Stimulated activated CD4-positive, alpha-beta T cell treated with anti-CD3 and anti-CD28 coated beads, Interleukin-2, amount 100 ng/mL, for 24 hours (primary cell): ENCODE measurements at places on chromosomes 3 and 15.

DNA sequence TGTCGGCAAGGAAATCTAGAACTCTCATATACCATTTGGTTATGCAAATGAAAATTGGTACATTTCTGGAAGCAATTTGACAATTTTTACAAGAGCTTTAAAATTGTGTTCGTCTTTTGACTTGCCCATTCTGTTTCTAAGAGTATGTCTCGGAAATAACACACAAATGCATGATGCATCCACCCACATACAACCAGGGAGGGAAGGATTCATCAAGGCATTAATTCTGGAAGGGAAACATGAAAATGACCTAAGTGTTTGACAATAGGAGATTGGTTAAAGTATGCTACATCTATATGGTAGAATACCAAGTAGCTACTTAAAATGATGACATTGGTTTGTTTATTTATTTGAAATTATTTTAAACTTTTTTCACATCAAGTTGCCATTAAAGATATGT is 58.6 kb downstream of the PIAS1 start:
- no peak for DNase-seq

GRCh38 chr3:75180235-75180944 is 483.7 kb upstream of the FRG2C start:
- no peak for DNase-seq

DNA sequence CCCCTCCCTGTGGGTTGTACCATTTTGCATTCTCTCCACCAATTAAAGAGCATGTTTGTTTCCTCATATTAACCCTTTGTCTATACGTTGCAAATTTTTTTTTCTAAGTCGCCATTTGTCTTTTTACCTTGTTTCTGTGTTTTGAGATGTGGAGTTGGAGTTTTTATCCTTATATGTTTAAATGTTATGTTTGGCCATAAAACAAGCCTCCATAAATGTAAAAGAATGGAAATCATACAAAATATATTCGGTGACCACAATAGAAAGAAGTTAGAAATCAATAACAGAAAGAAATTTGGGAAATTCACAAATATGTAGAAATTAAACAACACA is 29.2 kb downstream of the LRRK1 start:
- no peak for DNase-seq

DNA sequence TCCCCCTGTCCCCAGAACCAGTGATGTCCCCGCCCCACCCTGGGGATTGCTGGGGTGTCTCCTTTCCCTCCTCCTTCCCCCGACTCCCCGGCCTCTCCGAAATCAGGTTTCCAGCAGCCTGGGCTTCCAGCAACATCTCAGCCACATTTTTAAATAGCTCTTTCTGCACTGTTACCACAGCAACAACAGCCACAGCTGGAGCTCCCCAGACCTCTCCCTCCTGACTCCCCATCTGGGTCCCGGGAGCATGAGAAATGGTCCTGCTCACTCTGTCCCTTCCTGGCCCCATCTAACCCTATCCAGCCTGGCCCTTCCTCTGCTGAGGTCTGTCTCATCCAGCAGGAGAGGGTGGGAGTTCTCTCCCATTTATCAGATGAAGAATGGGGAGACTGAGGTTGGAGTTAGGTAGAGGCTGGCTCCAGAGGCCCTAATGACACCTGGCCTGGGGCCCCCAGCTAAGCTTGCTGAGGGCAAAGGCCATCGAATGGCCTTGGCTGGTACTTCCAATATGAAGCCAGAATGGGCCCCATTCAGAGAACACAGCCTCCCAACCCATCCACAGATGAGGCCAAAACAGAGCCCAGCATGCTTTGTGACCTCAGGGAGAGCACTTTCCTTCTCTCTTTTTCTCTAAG is 1.5 kb downstream of the CAMK1 start:
- no peak for DNase-seq

DNA sequence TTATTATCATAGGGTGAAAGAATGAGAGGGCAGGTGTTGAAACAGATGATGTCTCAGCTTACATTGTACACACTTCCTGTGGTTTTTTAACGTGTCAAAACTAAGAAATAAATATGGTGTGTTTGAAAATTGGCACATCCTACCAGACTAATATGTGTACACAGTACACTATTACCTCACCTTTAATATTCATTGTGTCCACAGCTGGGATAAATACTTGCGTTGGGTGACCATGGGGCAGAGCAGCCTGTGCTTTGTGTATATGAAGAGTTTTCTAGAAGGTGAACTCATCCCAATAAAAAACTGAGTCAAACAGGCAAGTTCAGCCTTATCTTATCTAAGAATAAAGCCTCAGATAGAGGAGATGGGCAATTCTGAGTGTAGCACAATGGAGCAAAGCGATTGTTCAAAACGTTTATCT is 17.3 kb downstream of the SUCNR1 start:
- no peak for DNase-seq

GRCh38 chr3:114623420-114624046 is 329.7 kb downstream of the TIGIT start:
- no peak for DNase-seq

- no peak for DNase-seq
These were observed 98.4 kb upstream of the CTDSPL start for GRCh38 chr3:37763309-37763708.

DNA sequence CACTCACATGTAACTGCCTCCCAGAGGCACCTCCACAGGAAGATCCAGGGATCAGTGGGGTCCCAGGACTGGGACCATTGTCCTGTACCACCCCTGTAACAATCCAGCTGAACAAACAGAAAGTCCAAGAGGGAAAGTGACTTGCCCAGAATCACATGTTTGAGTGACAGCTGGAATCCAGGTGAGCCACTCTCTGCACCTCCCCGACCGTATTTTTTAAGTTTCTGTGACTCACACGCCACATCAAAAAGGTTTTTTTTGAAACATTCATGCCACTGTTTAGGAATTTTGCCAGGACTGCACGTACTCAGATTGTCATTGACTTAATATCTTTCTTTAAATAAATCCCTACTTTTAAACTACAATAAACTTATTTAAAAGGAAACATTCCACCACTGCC is 9.8 kb upstream of the SLC6A1 start:
- no peak for DNase-seq

DNA sequence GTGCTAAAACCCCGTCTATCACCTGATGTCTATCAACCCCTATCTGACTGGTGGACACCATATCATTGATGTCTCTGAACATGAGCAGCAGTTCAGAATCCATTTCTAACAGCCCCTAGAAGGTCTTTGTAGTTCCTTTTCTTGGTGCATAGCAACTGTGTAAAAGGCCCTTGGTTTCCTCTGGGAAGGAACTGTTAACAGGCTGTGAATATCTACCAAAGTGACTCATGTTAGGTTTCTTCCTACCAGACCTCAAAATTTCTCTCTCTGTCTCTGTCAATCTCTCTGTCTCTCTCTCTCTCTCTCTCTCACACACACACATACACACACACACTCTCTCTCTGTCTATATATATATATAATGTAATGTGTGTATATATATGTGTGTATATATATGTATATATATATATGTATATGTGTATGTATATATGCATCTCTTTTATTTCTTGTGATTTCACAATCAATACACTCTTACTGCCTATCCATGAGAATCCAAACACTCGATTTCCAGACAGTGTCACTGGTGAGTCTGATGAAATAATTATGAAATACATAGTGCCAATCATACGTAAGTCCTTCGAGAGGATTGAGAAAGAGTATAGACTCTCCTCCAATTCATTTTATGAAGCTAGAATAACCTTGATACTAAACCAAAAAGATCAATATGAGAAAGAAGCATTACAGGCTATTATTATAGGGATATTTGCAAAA is 335.9 kb upstream of the SLCO3A1 start:
- no peak for DNase-seq
